ENCODE measurements at places on chromosomes 4 and X.

GRCh38 chr4:105546086-105546485 is 6.3 kb upstream of the ARHGEF38 start:
- DNase-seq, result no peak

GRCh38 chr4:165763640-165764039 is 109.4 kb upstream of the TLL1 start:
- no peak for DNase-seq

DNA sequence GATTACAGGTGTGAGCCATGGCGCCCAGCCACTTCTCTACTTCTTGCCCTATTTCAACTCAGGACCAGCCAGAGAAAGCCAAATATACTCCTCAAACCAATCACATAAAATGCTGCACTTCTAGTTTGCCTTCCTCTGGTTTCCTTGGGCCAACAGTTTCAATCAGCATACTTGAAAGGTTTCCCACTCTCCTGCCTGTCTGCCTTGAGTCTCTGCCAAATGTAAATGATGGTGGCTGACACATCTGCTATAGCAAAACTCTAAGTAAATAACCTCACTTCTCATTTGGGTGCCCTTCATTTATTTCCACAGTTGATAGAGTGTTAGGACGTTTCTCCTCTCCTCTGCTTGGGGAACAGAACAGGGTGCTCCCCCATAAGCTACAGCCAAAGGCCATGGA is 36.4 kb upstream of the PPA2 start:
- no peak for DNase-seq

GRCh38 chrX:17617806-17618205 is 119.5 kb upstream of the SCML1 start:
- peak; percentile 39 for DNase-seq

DNA sequence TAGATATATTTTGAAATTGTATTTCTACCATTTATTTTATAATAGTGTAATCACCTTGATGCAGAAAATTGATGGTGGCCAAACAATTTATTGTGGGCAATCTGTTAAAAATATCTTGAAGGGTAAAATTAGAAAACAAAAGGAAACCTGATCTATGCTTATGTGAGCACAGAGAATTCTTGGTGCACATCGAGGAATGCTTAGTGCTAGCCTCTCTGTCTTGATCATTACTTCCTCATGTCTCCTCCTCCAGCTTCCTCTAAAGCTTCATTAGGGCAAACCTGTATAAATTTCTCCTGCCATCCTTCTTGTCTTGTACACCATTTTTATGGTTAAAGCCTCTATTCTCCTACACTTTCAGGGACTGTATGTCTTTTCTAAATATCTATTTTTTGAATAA is 725.8 kb downstream of the RAPGEF2 start:
- no peak for DNase-seq

- DNase-seq, result no peak
Observed at GRCh38 chr4:158836828-158837449, 68.1 kb downstream of the FNIP2 start.

DNA sequence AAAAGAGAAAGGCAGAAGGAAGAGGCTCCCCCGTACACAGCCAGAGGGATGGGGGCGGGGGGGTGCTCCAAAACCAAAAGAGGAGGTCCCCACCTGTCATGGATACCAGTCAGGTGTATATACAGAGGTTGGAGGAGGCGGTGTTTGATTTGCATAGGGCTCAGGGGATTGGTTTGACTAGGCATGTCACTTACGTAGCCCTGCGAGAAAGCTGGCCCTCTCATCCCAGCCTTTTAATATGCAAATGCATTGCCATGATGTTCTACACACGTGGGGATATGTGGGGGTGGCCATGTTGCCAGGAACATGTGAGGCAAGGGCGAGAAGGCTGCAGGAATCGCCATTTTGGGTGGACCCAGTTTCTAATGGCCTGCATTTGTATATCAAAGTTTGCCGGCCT is 38.6 kb downstream of the TMEM150C start:
- no peak for DNase-seq

DNA sequence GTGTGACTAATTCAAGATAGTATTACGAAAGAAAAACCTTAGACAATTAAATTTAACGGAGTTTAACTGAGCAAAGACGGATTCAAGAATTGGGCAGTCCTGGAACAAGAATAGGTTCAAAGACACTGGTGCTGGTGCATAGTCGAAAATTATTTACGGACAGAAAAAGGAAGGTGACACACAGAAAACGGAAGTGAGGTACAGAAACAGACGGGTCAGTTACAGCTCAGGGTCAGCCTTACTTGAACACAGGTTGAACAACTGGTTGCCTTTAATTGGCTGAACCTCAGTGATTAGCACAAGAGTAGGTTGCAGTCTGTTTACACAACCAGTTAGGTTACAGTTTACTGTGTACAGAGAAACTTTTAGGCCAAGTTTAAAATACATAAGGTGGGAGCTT is 31.5 kb downstream of the KLHL8 start:
- DNase-seq, result no peak

GRCh38 chr4:54607521-54607920 is 50.2 kb upstream of the KIT start:
- no peak for DNase-seq

GRCh38 chr4:4969298-4969697 is 50.0 kb downstream of the CYTL1 start:
- DNase-seq, result no peak

GRCh38 chr4:87589531-87589930 is 18.8 kb upstream of the DSPP start:
- DNase-seq, result no peak
